NCI-H446 treated with DMSO at 0.1 percent for 48 hours (cell line): ENCODE measurements at places on chromosomes 2 and 18.

- peak; percentile 46 for DNase-seq
Measured at GRCh38 chr2:42249887-42250286, 80.7 kb downstream of the EML4 start.

DNA sequence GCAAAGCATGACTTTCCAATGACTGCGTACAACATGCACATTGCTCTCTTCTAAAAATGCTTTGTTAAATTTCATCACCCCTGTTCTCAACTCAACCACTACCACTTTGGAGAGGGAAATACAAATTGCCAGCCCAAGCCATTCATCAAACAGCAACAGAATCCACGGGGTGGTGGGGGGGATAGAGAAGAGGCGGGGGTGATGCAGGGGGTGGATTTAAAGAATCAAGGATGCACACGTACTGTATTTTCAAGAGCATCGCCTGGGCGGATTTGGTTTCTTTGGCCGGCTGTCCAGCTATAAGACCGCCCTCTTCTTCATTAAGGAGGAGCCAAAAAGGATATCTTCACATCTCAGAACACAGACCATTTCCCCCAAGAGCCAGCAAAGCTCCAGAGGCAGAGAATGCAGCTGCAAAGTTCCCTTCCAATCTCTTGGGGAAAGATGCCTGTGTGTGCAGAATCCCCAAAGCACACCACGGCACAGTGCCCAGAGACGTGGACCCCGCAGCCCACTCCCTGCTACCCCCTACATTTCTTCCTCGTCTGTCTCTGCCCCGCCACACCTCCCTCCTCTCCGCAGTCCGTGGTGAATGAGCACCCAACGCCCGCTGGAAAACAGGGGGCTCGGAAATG is 977 bp downstream of the SLC8A1 start:
- peak; percentile 61 for DNase-seq

GRCh38 chr2:19894134-19894792 is 7.5 kb downstream of the TTC32 start:
- DNase-seq, result no peak

DNA sequence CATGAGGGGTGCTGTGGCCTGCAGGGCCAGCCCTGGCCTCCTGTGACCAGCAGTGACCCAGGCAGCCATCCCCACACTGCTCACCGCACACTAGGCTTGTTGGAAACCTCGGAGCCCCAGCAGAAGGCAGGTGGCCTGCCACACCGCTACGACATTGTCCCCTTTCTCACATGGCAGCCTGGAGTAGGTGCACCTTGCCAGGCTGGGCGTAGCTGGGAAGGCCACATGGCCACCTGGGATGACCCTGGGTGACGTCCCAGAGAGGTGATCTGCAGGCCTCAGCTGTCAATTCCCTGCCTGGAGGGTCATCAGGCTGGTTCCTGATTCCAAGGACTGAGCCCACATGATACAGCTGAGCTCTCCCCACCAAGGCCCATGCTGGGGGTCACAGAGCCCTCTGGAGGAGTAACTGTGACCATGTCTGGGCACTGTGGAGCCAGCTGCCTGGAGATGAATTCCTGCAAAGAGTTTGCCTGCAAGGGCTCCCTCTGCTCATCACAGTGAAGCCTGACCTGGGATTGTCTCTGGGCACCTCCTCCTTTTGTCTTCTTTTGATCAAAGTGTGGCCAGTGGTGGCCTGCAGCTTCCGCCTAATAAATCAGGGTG is 119.6 kb upstream of the OTOS start:
- DNase-seq, result no peak

DNA sequence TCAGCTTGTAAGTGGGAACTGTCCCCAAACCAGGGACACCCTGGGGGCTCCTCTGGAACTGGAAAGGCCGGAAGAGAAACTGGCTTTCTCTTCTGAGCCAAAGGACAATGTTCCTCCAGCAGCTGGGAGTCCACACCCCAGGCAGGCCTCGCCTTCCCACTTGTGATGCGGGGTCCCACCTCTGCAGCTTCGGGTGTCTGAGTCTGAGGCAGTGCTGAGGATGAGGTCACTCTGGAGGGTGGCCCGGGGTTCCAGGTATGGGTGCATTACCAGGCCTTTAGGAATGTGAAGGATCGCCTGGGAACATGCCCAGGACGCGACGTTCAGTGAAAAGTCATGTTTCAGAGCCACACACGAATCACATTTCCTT is 18.2 kb upstream of the BOK start:
- no peak for DNase-seq

DNA sequence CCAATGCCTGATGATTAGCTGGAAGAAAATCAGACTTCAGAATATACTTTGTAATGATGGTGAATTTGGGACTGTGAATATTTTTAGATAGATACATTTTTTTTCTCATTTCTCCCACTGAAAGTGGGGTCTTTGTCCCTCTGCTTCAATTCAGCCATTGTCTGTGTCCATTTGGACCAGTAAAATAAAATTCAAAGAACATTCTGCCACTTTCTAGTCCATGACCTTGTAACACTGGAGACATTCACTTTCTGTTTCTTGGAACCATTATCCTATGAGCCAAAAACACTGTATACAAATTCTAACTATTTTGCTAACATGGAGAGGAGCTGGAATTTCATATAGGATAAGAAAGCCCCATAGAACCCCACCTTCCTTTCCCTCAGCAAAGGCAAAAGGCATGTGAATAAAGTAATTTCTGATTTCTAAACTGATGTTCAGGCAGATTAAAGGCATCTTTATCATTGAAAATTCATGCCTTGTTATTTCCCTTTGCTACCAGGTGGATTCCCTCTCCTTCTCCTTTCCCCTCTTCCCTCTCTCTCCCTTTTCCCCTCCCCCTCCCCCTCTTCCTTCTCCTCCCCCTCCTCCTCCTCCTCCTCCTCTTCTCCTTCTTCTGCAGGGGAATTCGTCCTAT is 2010.4 kb upstream of the LRRTM1 start:
- no peak for DNase-seq

DNA sequence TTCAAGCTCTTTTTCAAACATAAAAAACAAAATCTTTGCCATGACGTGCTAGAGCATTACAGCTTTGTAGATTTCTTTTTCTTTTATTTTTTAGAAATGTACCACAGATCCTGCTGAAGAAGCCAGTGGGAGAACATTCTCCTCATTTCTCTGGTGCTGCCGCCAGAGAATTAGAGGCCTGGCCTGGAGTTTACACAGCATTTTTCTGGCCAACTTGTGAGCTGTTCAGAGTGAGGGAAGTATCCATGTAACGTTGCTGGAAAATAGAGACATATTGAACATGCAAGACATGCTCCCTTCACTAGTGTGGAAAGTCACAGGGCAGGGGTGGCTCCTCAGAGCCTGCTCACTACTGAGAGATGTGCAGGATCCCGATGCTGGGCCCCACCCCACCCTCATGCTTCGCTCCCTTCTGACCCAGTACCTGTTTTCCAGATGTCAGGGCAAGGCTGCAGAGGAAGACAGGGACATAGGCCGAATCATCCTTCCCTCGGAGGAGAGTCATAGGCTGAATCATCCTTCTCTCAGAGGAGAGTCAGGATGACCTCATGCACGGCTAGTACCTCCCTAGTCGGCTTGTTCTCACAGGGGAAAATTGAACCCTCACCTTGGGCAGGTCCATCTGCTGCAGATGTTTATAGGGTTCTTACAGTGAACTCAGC is 298.5 kb downstream of the INSIG2 start:
- DNase-seq, result no peak

DNA sequence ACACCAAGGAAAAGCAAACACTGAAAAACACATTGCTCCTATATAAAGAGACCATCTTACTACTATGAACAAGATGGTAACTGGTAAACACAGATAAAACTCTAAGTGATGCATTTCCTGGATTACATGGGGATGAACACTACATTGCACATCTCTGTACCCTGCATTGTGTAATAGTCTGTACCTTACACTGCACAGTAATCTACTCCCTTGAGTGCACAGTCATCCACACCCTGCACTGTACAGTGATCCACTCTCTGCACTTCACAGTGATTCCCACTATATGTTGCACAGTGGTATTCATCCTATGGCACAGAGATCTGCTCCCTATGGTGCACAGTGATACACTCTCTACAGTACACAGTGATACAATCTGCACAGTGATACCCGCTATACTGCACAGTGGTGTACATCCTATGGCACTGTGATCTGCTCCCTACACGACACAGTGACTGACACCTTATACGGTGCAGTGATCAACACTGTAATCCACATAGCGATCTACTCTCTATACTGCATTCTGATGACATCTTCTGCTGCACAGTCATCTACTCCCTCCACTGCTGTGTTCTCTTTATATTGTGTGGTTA is 462.2 kb upstream of the RGPD4 start:
- no peak for DNase-seq

DNA sequence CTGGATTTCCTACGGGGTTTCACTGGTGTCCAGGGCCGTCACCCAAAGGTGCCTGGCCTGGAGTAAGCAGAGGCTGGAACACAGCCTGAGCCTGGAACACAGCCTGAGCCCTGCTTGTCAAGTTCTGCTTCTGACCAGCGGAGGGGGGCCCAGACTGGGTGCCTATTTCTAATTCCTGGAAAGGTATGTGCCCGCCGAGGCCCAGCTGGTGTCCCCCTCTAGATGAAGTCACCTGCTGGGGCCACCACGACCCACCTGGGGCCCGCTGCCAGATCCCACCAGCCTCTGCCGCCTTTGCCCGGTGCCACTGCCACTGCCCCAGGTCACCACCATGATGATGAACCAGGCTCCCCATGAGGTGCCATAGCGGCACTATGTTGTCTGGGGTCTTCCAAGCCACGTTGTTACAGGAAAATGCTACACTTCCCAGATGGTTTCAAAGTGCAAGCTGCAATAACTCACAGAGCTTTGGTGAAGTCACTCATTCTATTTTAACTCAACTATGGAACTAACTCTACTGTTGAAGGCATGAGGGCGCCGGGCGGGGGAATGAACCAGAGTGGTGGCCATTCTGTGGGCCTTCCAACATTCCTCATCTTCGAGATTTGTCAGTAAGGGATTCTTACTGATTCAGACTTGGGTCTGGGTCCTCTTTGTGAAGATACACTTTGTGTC is 40.9 kb upstream of the LAPTM4A start:
- no peak for DNase-seq
